GM12865 (cell line): ENCODE measurements at places on chromosomes 4 and X.
A peak's percentile ranks its signal among the peaks of the same experiment; 100 is the strongest.

- no peak for DNase-seq
Measured at GRCh38 chrX:10143071-10143983, 13.4 kb upstream of the CLCN4 start.

- no peak for DNase-seq
Measured at GRCh38 chrX:1394731-1395501, 3.0 kb upstream of the SLC25A6 start.

DNA sequence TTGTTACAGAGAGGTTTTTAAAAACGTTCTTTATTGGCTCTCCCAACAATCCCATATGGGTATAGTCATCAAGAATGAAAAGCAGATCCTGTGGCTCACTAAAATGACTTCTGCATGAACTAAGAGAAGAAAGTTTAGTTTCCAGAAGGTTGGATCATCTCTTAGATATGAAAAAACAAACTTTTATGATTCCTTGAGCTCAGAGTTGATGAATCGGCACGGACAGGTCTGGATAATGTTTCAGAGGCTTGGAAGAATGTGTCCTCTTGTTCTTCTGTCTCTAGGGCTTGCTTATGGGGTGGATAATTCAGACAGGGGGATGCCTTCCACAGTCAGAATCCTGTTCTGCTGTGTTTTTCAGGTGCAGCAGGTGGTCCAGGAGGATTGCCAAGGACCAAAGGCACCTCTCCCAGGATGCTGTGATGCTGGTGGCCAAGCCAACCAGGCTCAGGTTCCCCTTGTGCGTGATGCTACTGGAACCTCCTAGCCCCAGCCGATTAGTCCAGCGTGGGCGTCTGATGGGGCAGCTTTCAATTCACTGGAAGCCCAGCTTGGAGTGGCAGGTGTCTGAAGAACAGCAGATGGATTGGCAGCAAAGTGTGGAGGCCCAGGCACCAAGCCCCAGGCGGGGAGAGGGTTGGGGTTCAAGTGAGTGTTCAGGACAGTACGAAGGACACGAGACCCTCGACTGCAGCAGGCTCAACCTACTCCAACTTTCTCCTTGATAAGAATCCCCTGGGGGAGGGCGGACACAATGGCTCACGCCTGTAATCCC lies 30.3 kb downstream of the CCKAR start:
- DNase-seq, result no peak

DNA sequence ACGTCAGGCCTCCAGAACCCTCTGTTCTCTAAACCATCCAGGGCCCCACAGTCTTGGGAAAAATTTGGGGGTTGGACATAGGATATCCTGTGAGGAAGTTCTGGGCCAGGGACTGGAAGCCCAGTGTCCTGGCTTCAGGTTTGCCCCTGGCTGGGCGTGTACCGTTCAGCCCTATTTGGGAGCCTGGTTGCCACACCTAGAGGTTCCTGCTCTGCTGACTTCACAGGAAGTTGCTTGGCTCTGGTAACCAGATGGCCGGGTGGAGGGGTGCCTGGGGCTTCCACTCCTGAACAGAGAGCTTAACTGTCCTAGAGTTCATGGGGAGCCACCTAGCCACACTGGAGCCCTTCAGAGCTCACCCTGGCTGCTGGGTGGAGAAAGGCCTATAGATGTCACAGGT lies 1.1 kb downstream of the TAFAZZIN start:
- DNase-seq, result peak; percentile 48

DNA sequence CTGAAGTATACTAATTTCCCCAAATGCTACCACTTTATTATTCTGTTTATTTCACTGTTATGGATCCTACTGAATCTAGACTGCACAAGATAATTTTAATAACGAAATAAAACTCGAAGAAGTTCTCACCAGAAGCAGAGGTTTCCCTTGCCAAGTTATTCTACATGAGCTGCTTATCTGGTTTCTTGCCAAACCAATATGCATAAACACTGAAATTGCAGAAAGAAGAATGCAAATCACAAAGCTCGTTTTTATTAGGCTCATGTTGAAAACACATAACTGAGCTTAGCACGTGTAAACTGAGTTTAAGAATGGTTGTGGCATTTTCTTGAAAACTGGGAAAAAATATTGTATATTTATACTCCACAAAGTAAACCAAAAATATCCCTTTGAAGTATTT lies 35.9 kb downstream of the GRID2 start:
- DNase-seq, result no peak

GRCh38 chr4:123603165-123603564 lies 206.6 kb downstream of the SPRY1 start:
- DNase-seq, result no peak

GRCh38 chrX:38941675-38942074 lies 140.4 kb downstream of the MID1IP1 start:
- no peak for DNase-seq

DNA sequence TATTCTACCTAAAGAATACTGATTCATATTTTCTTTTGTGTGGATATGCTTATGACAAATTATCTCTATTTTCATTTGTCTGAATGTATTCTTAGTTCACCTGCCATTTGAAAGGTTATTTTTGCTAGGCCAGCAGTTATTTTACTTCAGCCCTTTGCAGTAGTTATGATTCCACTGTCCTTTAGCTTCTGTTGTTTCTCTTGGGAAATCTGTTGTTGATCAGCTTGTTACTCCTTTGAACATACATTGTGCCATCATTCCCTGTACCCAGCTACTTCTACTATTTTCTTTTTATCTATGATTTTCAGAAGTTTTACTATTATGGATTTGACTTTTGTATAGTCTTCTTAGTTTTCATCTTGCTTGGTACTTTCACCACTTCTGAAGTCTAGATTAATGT lies 37.2 kb downstream of the RBM46 start:
- no peak for DNase-seq

GRCh38 chrX:69493193-69493592 lies 10.9 kb upstream of the NALF2 start:
- peak; percentile 18 for DNase-seq

DNA sequence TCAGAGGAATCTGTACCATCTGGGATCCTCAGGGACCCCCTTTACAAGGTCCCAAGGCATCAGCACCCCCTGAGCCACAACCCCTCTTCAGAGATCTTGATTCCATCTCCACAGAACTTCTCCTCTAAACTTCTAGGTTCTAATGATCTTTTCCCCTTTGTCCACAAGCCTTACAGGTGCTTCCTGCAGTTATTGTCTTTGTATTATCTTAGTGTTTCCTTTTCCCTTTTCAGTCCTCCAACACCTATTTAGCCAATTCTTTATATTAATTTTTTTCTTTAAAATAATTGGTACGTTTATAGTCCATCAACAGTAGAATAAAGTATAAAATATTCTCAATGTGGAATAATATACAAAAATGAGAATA lies 35.2 kb upstream of the FAM241A start:
- no peak for DNase-seq

- no peak for DNase-seq
Measured at GRCh38 chr4:1396806-1397455, 9.3 kb downstream of the NKX1-1 start.

DNA sequence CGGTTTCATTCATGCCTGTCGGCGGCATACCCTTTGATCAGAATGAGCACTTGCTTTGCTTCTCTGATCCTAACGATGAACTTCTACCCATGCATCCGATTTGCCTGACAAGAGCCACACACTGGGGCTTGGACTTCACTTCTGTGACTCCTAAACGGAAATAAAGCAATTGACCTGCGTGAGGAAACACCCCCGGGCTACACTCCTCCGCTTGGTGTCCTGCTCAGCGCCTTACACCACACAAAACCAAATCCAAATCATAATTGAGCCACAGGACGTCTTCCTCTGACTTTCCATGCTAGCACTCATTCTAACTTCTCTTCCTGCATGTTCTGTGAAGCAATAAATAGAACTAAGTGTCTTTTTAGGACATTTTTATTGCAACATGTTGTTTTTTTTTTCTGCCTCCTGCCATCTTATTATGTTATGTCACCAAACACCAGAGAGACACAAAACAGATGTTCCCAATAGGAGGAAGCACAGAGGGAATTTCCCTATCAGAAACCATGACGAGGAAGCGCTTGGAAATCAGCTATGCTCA lies 110.8 kb upstream of the FAM9B start:
- no peak for DNase-seq

DNA sequence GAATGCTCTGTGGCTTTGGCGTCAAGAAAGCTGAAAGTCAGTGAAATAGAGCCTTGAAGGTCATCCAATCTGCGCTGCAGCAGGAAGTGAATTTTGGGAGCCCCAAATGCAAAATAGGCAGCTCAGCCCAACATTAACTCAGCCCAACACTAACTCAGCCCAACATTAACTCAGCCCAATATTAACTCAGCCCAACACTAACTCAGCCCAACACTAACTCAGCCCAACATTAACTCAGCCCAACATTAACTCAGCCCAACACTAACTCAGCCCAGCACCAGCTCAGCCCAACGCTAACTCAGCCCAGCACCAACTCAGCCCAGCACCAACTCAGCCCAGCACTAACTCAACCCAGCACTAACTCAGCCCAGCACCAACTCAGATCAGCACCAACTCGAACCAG lies 71.5 kb downstream of the SORBS2 start:
- DNase-seq, result peak; percentile 50

DNA sequence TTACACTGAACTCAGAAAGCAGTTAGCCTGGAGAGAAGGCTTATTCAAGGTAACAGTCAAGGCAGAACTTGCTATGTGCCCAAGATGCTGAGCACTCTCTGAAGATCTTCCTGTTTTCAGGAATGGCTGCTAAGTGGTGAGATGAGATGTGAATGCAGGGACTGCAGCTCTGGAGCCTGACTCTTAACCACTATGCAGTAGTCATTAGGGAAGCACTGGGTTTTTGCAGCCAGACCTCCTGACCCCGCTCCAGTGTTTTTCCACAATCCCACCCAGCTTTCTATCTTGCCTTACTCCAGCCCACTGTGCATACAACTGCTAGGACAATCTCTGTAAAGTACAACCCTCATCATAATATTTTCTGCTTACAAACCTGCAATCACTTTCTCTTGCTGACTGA lies 95.2 kb upstream of the LNX1 start:
- DNase-seq, result no peak

DNA sequence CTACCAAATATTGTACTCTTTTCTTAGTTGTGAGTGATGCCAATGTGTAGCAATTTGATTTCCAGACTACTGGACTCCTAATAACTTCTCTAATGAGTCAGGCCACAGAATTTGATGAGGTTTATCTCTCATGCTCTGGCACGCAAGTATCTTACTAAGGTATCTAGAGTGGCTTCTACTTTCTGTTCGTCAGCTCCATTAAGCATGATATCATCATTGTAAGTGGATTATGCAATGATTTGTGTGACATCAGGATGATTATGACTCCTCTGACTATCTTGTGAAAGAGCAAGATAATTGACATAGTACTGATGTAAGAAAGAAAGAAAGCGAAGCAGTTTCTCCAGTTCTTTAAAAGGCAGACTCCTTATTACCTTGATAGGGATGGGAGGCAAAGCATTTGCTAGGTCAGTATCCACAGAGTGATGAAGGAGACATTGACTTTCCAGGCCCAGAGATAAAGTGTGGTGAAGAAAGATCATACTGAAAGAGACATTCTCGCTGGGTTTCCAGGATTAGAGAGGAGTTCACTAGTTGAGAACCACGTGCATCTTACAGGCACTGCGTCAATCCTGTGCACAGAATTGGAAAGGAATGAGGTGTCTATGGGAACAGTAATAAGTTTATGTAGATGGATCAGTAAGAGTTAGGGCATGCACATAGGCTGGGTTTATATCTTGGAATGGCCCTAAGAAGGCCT lies 161.9 kb upstream of the STK26 start:
- DNase-seq, result no peak

DNA sequence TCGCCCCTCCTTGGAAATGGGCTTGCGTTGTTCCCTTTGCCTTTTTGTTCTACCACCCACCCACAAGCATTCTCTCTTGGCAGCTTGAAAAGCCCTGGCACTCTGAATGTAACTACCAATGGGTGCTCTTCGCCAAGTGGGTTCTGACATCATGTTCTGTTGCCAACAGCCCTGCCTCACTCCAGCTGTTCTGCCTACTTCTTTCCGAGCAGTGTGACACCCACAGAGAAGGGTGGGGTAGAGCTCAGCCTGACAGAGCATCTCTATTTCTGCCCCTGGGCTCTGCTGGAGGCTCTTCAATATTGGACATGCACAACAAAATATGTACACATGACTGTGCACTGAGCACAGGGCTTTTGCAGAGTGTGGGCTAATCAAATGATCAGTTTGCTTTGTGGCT lies 15.6 kb upstream of the EXOSC9 start:
- no peak for DNase-seq

DNA sequence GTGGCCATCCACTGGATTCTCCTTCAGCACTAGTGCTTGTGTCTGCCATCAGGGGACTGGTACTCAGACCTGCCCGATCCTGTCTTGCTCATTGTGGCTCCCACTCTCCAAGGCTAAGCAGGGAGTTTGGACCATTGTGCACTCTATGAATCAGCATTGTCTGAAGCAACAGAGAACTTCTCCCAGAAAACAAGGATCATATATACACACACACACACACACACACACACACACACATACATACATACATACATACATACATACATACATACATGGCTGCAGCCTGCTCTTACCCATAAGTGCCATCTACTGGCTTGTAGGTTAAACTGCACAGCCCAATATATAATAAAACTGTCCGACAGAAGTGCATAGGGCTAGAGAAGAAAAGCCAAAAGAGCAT lies 345.3 kb upstream of the LCORL start:
- DNase-seq, result peak; percentile 72

- DNase-seq, result no peak
Measured at GRCh38 chrX:17441965-17442364, 67.0 kb downstream of the NHS start.

DNA sequence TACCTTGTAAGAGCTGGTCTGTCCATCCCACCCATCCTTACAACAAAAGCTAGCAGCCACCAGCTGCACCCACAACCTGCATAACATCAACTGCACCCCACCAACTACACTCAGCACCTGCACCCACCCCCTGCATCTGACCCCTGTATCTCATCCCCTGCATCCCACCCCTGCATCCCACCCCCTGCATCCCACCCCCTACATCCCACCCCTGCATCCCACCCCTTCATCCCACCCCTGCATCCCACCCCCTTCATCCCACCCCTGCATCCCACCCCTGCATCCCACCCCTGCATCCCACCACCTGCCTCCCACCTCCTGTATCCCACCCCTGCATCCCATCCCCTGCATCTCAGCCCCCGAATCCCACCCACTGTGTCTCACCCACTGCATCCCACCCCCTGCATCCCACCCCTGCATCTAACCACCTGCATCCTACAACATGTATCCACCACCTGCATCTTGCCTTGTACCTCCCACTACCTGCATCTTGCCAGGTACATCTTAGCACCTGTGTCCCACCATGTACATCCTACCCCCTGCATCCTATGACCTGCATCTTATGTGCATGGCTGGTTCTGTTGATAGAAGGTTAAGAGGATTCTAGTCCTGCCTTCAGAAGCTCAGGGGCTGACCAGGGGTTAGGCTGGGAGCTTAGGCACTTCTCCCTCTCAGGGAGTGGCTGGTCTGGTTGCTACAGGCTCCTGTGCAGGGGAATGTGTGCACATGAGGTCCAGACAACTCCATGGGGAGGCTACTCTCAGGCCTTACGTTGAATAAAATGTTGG lies 9.4 kb downstream of the TMEM271 start:
- no peak for DNase-seq

- no peak for DNase-seq
Measured at GRCh38 chr4:498328-498904, 540 bp downstream of the ZNF721 start.

GRCh38 chrX:102129473-102129872 lies 4.0 kb downstream of the TCEAL2 start:
- no peak for DNase-seq

GRCh38 chr4:146654687-146655520 lies 16.2 kb downstream of the POU4F2 start:
- DNase-seq, result no peak
